ENCODE measurements at places on chromosomes 11 and 22.

GRCh38 chr22:39683639-39684038, 113.1 kb downstream of the CACNA1I start:
- no peak for DNase-seq

DNA sequence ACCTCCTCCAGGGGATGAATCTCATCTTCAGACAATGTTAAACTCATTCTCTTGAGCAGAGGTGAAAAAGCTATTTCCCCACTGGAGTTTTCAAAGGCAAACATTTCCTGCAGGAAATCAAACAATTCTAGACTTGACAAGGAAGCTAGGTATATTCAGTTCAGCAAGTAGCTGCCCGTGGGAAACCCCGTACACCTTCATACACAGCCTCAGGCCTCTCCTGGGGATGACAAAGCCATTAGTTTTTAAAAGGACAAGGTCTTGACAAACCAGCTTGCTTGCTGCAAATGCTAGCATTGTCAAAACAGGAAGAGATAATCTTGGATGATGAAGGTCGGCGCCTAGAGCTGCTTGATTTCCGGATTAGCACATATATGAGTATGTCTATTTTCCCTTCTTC, 1630.8 kb upstream of the TENM4 start:
- DNase-seq = peak; percentile 38

DNA sequence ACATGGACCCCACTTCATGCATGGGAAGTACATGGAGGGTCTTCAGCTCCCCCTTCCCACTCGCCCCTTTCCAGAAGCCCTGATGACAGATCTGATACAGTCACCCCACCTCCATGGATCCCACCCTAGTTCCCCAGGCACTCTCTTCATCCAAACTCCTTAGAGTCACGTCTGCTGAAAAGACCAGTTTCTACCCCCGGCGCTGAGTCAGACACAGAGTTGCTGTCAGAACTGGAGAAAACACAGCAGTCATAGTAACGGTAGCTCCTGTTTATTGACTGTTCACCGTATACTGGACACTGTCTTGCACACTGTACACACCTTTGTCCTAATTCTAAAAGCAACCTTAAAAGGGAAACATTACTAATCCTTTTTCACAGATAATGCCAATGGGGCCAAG, 29.1 kb downstream of the DRD2 start:
- no peak for DNase-seq

DNA sequence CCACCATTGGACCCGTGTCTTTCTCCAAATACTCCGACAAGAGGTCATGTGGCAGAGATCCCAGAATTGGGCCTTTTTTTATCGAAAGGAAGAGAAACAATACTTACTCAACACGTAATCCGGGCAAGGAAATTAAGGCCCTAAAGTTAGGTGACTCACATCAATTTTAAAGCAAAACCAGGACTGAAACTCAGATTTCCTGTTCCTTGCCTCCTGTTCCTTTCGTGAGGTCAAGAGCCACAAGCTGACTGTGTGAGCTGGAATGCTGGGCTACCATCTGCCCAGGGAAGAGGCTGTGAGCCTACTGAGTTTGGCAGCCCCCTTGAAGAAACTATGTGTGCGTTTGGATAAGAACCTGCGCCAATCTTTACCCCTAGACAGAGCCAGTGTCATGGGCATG, 27.1 kb upstream of the MRGPRX2 start:
- DNase-seq = no peak

- no peak for DNase-seq
Observed at GRCh38 chr11:96130061-96130620, 206.2 kb upstream of the MTMR2 start.

- DNase-seq = no peak
Observed at GRCh38 chr11:47843361-47844055, 4.6 kb downstream of the NUP160 start.

- no peak for DNase-seq
Observed at GRCh38 chr11:10667521-10667885, 26.1 kb downstream of the IRAG1 start.

DNA sequence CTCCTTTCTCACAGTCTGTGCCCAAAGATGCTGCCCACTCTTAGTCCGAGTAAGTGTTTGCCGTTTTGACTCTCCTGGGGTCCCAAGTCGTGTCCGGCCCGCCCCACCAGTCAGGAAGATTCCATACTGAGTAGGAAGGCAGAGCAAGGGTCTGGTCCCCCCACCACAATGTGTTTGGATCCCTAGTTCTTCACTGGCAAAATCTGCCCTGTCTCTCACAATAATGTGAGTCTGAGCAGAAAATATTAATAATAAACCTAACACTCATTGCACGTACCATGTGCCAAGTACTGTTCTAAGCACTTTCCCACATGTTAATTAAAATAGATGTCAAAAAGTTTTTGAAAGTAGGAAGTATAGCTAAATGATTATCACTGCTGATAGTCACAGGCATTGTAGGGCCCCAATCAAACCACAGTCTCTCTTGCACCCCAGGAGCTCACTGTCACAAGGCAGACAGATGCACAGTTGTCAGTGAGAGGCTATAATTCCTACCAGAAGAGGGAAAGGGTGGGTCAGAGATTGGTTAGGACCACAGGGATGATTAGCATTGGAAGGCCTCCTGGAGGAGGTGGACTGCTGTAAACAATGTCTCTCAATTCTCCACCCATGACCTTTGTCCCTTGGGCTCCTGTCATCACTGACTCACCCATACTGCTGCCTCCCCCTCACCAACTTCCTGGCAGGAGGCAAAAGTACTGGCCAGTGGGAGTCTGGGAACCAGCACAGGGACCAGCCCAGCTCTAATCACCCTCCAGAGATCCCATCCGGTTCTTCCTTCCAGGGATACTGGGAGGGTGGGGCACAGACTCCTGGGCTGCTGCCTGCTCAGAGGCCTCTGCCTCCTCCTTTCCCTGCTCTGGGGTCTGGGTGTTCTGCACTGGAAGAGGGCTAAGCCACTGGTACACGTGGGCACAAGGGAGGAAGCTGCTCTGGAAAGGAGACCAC, 1.0 kb upstream of the POLD4 start:
- DNase-seq = no peak

- DNase-seq = no peak
Observed at GRCh38 chr11:45253640-45254039, 32.5 kb downstream of the SYT13 start.

DNA sequence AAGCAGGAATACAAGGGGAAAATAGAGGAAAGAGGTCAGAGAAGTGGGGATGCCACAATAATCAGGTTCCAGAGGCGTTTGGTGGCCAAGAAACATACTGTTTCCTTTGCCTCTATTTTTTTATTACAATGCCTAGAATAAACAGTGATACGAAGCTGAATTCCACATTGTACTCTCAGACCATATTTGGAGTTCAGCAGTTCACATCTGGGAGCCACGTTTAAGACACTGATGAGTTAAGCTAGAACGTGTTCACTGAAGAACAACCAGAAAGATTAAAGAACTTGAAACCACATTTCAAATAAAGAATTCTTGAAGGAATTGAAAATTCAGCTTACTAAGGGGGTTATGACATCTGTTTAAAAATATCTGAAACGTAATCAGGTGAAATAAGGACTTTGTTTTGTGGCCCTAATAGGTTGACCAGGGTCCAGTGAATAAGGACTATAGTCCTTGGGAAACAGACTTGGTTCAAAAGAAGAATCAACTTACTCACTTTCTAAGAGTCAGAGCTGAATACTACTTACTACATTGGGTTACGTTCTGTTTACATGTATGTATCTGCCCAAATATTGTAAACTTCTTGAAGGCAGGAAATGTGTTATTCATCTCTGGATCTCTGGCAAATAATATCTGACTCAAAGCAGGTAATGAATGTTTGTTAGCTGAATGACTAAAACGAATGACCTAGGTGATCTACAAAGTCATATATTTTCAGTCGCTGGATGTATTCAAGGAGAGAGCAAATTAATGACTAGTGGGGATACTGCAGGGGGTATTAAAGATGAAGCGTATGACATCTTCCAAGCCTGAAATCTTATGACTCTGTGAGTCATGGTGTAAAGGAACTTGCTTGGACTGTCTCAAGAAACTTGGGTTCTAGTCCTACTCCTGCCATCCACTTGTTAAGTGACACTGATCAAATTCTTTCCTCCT, 247.0 kb upstream of the NARS2 start:
- no peak for DNase-seq

DNA sequence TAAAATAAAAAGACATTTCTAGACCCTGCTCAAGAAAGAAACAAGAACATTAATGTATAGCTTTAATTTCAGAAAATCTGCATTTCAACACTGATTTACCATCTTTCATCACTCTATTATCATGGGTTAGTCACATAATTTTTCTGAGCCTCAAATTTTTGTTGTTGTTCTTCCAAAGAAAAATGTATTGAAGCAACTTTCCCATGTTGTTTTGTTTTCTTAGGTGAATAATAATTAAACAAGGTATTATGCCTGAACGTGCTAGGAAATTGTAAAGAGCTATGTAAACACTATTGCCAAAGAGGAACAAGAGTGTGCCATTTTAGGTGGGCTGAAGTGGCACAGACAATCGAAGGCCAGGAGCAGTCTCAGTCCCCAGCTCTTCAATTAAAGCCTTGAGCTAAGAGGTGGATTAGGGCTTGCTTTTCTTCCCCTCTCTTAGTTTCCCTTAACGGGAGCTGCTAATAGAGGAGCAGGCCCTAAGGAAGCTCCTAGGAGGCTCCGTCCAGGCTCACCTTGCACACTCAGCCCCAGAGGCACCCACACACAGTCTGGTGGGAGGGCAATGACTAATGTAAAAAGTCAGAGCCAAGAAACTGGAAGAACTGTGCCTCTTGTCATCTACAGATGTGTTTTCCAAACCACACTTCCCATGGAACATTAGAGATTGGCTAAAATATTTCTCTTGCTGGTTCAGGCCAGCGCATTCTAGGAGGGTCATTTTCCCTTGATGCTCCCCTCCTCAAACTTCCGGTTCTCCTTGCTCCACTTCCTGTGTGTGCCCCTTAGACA, 8.8 kb upstream of the UBASH3B start:
- DNase-seq = no peak

DNA sequence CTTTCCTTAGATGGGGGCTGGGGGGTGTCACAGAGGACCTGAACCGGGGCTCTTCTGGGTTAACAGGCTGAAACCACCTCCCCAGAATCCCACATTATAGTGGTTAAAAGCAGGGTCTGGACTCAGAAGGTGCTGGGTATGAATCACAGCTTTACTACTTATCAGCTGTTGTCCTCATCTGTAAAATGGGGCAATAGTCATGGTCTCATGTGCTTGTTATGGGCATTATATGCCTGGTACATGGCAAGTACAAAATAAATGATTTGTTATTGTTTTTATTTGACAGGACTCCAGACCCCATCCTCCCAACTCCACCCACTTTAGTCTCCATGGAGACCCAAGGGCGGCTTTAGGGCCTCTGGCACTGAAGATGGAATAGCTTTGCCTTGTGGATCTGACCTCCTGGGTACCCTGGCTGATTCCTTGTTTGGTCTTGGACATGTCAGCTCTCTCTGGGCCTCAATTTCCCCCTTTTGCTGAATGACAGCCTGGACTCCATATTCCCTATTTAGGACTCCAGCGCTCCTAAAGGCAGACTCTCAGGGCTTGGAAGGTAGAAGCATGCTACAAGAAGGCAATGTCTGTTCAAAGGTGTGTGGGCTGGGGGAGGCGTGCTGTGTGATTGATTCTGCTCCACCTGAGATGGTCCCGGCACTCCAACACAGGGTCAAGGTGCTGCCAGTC, 812 bp upstream of the SMTN start:
- no peak for DNase-seq

- peak; percentile 84 for DNase-seq
Observed at GRCh38 chr11:17734418-17734911, at the start of gene KCNC1. Gene KCNC1 (plus strand): TSS chr11:17734781. CDS start chr11:17736003, 1,222 bp downstream.

DNA sequence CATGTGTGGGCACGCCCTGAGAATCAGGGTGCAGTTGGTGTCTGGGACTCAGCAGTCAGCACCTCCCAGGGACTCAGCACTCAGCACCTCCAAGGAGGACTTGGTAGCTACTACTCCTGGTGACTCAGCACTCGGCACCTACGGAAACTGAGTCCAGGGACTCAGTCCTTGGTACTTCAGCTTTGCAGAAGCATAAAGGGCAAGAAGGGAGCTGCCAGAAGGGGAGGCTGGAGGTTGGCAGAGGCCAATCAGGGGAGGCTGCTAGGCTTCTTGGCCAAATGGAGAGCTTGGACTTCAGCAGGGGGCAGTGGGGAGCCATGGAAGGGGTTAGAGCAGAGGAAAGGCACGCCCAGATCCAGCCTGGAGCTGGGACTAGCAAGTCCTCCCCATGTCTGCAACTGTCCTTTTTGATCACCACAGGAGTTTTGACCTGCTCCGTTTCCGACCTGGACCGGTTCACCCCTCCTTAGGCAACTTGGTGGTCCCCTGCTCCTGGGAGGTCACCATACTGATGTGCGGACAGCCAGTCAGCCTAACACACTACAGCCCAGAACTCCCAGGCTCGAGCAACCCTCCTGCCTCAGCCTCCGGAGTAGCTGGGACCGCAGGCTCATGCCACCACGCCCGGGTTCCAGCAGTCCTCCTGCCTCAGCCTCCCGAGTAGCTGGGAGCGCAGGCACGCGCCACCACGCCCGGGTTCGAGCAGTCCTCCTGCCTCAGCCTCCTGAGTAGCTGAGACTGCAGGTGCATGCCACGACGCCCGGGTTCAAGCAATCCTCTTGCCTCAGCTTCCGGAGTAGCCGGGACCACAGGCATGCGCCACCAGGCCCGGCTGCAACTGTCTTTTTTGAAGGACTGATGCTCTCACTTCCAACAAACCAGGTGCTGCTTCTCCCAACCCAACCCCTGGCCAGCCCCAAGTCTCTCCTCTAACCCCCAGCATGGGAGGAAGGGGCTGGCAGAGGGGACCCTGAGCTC, 1.5 kb downstream of the ANO9 start:
- no peak for DNase-seq

DNA sequence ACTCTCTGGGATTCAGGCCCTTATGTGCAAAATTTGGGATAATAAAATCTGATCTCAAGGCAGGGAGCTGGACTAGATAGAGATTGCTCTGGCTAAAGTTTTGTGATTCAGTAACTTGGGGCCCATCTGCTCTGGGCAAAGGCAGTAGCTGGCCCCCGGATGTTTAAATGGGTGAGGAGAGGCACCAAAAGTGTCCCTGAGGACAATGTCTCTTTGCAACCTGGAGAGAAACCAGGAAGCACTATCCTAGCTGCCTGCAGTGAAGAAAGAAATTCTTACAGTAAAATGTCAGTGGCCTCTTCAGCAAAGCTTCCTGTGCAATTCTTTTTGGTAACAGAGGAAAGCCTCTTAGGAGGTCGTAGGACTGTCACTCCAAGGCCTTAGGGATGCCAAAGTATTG, 54.6 kb upstream of the BARX2 start:
- no peak for DNase-seq

- DNase-seq = no peak
Observed at GRCh38 chr22:46659791-46660186, 39.6 kb downstream of the GRAMD4 start.

GRCh38 chr22:20840646-20841371, 17.8 kb downstream of the PI4KA start:
- DNase-seq = no peak

GRCh38 chr11:61718621-61719302, 33.7 kb upstream of the MYRF start:
- peak; percentile 86 for DNase-seq

GRCh38 chr22:45678961-45679912, 7.6 kb downstream of the ATXN10 start:
- DNase-seq = no peak

GRCh38 chr22:47940211-47940610, 1177.8 kb downstream of the TBC1D22A start:
- no peak for DNase-seq

- no peak for DNase-seq
Observed at GRCh38 chr22:39266398-39267030, 21.7 kb upstream of the PDGFB start.

- no peak for DNase-seq
Observed at GRCh38 chr11:78199015-78199652, 10.4 kb downstream of the USP35 start.
